ENCODE measurements at places on chromosomes 3 and 15.

DNA sequence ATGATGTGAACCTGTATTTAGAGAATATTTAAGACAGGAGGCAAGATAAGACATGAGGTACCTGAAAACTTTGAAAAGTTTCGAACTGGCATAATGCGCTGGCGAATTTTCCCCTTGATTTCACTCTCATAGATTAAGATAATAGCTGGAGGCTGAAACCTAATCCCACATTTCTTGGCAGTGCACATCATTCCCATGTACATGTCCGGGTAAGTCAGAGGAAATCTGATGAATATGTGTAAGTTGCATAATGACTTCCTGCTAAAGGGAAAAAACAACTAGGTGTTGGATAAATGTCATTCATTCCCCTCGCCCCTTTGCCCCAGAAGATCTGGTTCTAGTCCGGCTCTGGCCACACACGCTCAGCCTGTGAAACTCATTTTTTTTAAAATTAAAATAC is 3.6 kb downstream of the CEP19 start:
- no peak for DNase-seq

DNA sequence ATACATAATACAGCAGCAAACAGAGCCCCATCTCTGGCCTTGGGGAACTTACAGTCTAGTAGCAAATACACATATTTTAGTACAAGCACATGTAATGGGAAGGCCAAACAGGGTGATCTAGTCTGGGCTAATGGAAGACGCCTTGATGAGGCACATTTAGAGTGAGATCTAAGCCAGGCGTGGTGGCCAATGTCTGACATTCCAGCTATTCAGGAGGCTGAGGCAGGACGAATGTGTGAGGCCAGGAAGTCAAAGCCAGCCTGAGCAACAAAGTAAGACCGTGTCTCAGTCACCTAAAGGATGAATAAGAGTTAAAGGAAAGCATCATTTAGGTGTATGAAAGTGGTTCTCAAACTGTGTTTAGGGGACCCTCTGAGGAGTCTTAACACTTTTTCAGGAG is 291.9 kb downstream of the MAGI1 start:
- DNase-seq, result no peak

DNA sequence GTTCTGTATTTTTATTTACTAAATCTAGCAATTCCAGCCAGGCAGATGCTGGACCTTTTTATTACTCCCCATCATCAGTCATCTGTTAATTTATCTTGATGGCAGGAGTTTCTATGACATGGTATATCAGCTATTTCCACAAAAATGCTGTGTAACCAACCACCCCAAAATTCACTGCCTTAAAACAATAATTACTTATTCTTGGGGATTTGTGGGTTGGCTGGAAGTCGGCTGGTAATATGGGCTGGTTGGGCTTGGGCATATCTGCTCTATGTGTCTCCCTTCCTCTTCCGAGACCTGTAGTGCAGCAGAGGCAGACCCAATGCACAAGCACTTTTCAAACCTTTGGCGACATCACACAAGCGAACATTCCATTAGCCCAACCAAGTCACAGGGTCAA is 92.1 kb upstream of the UBE2E1 start:
- DNase-seq, result no peak

GRCh38 chr3:62044874-62045411 is 328.4 kb downstream of the FEZF2 start:
- no peak for DNase-seq

DNA sequence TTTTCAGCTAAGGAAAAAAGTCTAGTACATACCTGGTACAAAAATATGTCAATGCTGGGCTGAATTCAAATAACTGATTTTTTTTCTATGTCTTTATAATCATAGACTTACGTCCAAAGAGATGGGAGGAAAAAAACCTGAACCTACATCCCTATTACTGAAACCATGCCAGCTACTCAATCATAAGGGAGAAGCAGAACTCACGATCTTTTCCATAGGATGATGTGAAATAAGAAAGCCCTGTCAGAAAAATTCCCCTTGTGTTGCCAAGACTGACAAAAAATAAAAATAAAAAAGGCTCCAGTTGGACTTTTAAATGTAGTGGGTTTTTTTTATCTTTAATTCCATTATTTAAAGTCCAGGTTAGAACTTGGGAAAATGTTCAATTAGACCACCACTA is 3.3 kb downstream of the MSL2 start:
- no peak for DNase-seq

- DNase-seq, result no peak
Observed at GRCh38 chr3:138460536-138461205, 26.3 kb downstream of the ESYT3 start.

- no peak for DNase-seq
Observed at GRCh38 chr15:59282515-59283337, 76.1 kb downstream of the LDHAL6B start.

DNA sequence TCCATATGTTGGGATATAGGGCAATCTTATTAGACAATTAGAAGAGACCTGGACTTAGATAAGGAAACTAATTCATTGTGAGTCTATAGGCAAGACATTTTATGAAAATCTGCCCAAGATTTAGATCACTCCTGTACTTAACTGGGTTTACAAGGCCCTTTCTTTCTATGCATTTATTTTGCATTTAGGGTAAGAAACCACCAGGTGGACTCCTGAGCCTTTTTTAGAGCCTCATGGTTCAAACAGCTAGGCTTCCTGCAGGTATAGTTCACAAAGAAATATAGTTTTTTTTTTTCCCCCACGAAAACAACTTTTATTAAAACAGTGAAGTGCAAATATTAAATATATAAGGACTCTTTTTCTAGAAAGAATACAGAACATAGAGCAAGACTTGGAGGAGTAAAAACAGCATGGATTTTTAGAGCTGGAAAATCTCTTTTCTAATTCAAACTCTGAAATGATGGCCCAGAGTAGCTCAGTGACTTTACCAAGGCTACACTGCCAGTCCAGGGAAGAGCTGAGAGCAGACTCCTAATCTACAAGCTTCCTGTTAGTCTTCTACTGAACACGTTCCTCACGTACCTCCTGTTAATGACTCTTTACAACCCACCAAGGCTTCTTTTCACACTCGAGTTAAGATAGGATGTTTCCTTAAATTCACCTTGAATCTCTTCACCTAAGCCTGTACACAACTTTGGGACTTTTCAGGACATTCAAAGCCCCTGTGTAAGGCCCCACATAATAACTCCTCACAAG is 400.9 kb upstream of the ATP11B start:
- no peak for DNase-seq

- no peak for DNase-seq
Observed at GRCh38 chr3:71219744-71220638, 363.5 kb downstream of the FOXP1 start.

All from stimulated activated CD8-positive, alpha-beta memory T cell treated with anti-CD3 and anti-CD28 coated beads, Interleukin-2, amount 100 ng/mL, for 48 hours (primary cell).